ENCODE measurements at places on chromosomes 1 and 21. TPM values are rescaled to one million over a fixed set of nuclear protein-coding genes. Genes with fewer than 3 reads are reported as not detected.

DNA sequence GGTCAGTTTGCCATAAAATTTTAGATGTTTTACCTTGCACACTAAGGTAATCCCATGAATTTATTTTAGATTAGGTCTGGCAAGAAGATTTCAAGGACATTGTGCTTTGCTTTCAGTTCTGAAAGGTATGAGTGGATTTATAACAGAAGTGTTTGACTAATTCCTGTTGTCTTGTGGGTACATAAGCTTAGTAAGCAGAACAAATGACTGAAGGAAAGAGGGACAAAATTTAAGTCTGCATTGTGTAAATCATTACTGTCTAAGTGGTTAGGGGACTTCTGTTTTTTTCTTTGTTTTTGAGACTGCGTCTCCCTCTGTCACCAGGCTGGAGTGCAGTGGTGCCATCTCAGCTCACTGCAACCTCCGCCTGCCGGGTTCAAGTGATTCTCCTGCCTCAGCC, 60.1 kb downstream of the PKN2 start:
- no peak for DNase-seq

- no peak for DNase-seq
Measured at GRCh38 chr1:227885135-227885647, 62.5 kb downstream of the WNT9A start.

Gene MFN2
- total RNA-seq, result 176 TPM

Gene CFAP410
- 19.1 TPM for total RNA-seq

DNA sequence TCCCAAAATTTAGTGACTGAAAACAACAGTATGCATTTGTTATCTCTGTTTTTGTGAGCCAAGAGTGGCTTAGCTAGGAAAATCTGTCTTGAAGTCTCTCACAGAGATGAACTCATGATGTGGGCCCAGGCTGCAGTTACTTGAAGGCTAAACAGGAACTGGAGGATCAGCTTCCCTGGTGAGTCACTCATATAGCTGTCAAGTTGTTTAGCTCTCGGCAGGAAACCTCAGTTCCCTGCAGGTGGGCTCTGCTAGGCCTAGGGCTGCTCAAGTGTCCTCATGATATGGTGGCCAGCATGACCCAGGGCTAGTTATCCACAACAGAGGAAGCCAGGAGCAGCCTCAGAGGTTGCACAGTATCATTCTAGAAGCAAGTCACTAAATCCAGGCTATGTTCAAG, 30.2 kb upstream of the DDX59 start:
- no peak for DNase-seq

Gene KAZN
- 0.05 TPM for total RNA-seq

Data from gastrocnemius medialis (tissue), 4 donors.